MV-4-11 (cell line): ENCODE measurements at places on chromosomes 13 and 19.
A peak's percentile ranks its signal among the peaks of the same experiment; 100 is the strongest.

GRCh38 chr19:29415507-29415906 is 110.3 kb upstream of the VSTM2B start:
- no peak for DNase-seq

DNA sequence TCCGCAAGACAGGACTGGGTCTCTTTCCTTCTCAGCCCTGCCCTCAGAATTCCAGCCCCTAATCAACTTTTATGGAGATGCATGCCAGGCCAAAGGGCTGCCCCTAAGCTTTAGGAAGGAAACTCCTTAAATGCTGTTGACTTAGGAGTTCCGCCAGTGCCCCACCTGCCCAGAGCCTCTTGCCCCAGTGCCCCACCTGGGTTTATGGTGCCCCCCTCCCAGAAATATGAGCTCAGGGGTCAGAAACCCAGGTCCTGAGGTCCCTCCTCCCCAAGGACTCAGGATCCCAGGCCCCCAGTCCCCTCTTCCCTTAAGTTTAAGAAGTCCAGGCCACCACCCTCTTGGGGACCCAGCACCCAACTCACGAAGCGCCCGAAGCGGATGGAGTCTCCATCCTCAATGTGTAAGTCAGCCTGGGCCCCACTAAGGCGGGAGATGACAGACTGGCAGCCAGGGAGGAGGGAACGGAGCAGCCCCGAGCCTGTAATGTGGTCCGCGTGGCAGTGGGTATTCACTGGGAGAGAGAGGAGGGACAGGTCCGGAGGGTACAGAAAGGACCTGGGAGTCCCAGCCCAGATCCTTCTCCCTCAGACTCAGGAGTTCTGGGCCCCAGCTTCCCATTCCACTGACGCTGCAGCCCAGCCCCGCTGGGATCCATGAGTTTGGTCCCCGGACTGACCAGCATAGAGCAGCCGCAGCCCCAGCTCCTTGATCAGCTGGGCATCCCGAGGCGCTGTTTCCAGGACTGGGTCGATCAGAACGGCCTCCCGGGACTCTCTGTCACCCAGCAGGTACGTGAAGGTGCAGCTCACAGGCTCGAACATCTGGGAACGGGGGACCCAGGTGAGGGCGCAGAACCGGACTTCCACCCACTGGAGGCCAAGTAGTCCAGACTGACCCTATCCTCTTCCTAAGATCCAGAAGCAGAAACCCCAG is 897 bp downstream of the ETHE1 start:
- peak; percentile 27 for DNase-seq

GRCh38 chr13:25690582-25690981 is 318.8 kb downstream of the ATP8A2 start:
- DNase-seq: no peak

DNA sequence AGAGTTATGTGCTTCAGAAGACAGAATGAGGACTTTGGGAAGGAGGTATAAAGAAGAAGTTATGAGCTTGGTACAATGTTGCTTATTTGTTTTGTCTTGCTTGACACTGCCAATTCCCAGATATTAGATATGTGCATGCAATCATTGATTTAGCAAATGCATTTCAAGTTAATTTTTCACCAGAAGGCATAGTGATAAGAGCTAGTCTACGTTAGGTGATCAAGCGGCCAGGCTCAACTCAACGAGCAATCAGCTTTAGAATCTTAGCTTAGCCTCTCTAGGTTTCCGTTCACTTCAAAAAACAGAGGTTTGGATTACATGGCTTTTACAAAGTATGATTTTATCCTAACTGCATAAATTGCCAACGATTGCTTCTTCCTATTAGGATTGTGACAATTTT is 81.6 kb upstream of the POSTN start:
- no peak for DNase-seq
